Activated CD4-positive, alpha-beta memory T cell treated with anti-CD3 and anti-CD28 coated beads, Interleukin-2, amount 10 ng/mL, durations not matched to agents 7 days and 5 days (primary cell): ENCODE measurements at places on chromosomes 3 and 15. TPM values are rescaled to one million over a fixed set of nuclear protein-coding genes. Genes with fewer than 3 reads are reported as not detected.

Gene AHSG
- not detected for total RNA-seq

Gene ISLR
- not detected for total RNA-seq

Gene IL17RD
- total RNA-seq: 0.05 TPM

DNA sequence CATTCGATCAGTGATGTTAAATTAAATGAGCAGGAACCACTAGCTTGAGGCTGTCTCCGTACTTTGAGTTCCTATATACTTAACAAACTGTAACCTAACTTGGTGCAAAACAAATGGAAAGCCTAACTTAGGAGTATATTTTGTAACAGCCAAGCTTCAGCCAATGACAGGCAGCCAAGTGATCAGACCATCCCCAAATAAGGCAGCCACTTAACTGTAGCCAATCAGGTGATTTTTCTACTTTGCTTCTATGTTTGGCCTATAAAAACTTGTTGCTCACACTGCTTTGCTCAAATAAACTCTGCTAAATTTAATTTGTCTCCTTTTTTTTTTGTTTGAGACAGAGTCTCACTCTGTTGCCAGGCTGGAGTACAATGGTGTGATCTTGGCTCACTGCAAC is 19.3 kb upstream of the ZNF770 start:
- H3K27me3 ChIP-seq: peaks cover 11% of the 10 kb centered on the region
- H3K27ac ChIP-seq: no peak overlapping the region

DNA sequence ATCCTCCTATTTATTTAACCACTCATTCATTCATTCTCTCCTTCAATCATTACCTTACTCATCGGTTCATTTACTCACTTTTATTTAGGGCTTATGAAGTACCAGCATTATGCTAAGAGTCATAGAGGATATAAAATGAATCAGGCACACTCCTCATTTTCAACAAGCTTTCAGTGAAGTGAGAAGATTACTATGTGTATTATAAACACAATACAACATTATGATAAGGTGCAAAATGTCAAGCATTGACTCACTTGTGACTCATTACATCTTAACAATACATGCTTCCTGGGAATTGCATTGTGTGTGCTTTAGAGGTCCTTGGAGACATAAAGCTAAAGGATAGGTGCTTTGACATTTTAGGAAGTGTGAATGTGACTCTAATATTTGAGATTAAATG is 60.4 kb downstream of the PLAAT1 start:
- H3K4me1 ChIP-seq: no peaks in the 10 kb centered on the region
- H3K4me3 ChIP-seq: no peak overlapping the region
- no peak overlapping the region for H3K27ac ChIP-seq

- peaks cover 1% of the 10 kb centered on the region for H3K27me3 ChIP-seq
- H3K27ac ChIP-seq: no peak overlapping the region
- H3K4me1 ChIP-seq: no peaks in the 10 kb centered on the region
- no peak for DNase-seq
- no peaks in the 10 kb centered on the region for H3K36me3 ChIP-seq
Observed at GRCh38 chr3:73225146-73225855, 163.8 kb downstream of the EBLN2 start.

DNA sequence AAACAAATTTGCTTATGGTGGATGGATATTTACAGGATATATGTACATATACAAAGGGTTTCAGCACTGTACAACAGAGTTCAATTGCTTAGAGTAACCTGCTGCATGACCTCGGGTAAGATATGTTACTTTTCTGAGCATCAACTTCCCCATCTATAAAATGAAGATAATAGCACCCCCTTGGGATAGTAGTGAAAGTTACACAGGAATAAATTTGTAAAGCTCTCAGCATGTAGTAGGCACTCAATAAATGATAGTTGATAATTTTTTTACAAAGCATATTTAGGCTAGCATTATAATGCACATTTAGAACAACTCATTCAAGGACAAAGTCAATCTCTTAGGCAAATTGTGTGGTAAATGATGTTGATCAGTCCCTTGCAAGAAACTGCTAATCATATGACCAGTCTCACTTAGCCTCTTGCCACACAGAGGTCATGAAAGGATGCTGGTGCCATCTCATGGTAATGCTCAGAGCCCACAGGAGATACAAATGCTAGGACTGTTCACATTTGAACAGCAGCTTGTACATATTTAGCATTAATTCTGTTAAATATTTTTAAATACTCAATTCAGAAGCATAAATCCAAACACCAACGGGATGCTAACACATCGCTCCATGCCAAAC is 123.9 kb downstream of the MAGI1 start:
- no peak overlapping the region for H3K27ac ChIP-seq
- no peak overlapping the region for H3K4me3 ChIP-seq
- H3K36me3 ChIP-seq: no peaks in the 10 kb centered on the region
- no peaks in the 10 kb centered on the region for H3K27me3 ChIP-seq
- no peak for DNase-seq

DNA sequence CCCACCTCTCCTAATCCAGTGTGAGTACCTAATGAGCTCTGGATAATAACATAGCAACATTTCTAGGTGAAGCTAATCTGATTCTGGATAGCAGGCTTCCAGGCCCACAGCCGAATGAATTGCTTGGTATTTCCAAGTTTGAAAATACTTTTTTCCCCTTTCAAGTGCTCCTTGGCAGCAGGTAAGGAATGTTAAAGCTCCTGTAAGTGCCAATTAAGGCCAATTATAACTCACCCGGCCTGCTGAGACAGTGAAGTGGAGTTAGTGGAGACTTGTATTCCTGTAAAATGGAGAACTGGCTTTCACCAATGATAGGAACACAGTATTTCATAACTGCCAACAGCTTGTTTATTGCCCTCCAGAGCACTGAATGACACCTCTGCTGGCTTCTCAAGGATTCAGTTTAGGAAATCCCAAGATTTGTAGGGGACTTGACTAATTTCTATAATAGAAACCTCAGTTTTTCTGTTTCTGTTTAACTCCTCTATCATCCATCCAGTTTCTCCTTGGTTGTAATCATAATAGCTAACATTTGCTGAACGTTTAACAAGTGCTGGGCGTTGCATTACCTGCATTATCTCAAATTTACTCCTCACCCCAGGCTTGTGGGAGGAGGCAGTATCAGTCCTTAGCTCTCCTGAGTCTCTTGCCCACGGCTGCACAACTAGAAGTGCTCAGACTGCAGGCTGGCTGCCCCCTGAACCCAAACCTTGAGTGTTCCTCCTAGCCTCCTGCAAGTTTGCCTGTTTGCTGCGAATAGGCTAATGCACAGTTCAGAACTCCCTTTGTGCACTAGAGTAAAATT is 52.7 kb upstream of the SCAANT1 start:
- no peak overlapping the region for H3K4me3 ChIP-seq
- H3K36me3 ChIP-seq: peaks cover 15% of the 10 kb centered on the region
- H3K4me1 ChIP-seq: peaks cover 75% of the 10 kb centered on the region
- DNase-seq: no peak
- H3K27ac ChIP-seq: peak overlapping the region; percentile 29

DNA sequence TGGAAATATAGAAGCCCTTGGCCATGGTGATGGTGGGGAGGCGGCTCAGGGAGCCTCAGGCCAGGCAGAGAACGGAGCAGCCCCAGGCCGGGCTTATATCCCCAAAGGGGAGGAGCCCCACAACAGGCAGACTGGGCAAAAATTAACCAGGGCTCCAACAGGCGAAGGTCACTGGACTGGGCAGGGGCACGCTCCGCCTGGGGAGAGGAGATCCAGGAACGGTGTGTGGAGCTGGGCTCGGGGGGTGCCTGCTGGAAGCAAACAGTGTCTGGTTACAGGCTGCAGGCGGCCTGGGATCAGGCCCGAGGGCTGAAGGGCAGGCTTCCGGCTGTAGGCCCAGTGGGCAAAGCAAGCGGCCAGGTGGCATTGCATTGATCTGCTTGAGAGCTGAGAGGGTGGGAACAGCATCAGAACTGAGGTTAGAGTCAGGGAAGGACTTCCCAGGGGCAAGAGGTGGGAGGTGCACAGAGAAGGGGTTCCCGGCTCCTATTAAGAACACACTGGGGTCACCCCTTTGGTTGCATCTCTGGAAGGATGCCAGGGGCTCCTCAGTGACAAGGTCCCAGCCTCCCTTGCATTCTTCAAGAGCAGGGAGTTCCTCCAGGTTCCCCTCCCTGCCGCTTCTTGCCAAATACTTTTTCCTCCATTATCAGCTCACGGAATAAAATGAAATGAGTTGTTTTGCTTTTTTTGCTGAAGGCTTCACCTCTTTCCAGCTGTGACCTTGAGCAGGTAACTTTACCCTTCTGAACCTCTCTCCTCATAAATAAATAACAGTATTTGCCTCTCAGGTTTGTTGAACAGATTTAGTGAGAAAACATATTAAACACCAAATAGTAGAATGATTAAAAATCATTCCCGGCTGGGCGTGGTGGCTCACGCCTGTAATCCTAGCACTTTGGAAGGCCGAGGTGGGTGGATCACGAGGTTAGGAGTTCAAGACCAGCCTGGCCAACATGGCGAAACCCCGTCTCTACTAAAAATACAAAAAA is 7.8 kb downstream of the ANPEP start:
- peaks cover 1% of the 10 kb centered on the region for H3K27me3 ChIP-seq
- no peaks in the 10 kb centered on the region for H3K36me3 ChIP-seq
- no peak overlapping the region for H3K4me3 ChIP-seq
- H3K27ac ChIP-seq: no peak overlapping the region
- no peaks in the 10 kb centered on the region for H3K4me1 ChIP-seq
- DNase-seq: no peak

GRCh38 chr3:52866427-52866826 is 30.9 kb downstream of the STIMATE start:
- H3K4me3 ChIP-seq: no peak overlapping the region
- no peak for DNase-seq
- peaks cover 25% of the 10 kb centered on the region for H3K36me3 ChIP-seq
- peaks cover 1% of the 10 kb centered on the region for H3K4me1 ChIP-seq

DNA sequence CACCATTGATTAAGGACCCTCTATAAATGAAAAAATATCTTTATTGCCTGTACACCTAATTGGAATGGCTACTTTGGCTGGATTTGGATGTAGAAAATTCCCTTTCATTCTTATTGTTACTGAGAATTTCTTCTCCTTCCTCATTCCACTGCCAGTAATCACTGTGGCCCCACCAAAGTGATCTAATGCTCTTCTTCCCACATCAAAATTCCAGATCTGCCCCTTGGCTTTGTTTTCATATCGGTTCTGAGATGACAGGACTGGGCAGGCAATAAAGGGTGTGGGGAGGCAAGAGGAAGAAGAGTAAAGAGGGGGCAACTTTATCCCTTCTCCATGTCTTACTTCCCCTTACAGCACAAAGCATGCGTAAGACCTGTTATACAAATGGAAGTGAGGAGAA is 2.1 kb downstream of the ANKUB1 start:
- no peak for DNase-seq
- no peaks in the 10 kb centered on the region for H3K36me3 ChIP-seq
- no peak overlapping the region for H3K27ac ChIP-seq
- no peaks in the 10 kb centered on the region for H3K4me1 ChIP-seq

GRCh38 chr3:156513619-156514018 is 41.3 kb downstream of the SSR3 start:
- peaks cover 3% of the 10 kb centered on the region for H3K27me3 ChIP-seq
- peaks cover 18% of the 10 kb centered on the region for H3K4me1 ChIP-seq
- H3K27ac ChIP-seq: no peak overlapping the region
- no peaks in the 10 kb centered on the region for H3K36me3 ChIP-seq

GRCh38 chr3:123154020-123154985 is 47.4 kb upstream of the SEC22A start:
- no peak overlapping the region for H3K4me3 ChIP-seq
- H3K36me3 ChIP-seq: peaks cover 31% of the 10 kb centered on the region
- no peak for DNase-seq
- no peaks in the 10 kb centered on the region for H3K27me3 ChIP-seq

DNA sequence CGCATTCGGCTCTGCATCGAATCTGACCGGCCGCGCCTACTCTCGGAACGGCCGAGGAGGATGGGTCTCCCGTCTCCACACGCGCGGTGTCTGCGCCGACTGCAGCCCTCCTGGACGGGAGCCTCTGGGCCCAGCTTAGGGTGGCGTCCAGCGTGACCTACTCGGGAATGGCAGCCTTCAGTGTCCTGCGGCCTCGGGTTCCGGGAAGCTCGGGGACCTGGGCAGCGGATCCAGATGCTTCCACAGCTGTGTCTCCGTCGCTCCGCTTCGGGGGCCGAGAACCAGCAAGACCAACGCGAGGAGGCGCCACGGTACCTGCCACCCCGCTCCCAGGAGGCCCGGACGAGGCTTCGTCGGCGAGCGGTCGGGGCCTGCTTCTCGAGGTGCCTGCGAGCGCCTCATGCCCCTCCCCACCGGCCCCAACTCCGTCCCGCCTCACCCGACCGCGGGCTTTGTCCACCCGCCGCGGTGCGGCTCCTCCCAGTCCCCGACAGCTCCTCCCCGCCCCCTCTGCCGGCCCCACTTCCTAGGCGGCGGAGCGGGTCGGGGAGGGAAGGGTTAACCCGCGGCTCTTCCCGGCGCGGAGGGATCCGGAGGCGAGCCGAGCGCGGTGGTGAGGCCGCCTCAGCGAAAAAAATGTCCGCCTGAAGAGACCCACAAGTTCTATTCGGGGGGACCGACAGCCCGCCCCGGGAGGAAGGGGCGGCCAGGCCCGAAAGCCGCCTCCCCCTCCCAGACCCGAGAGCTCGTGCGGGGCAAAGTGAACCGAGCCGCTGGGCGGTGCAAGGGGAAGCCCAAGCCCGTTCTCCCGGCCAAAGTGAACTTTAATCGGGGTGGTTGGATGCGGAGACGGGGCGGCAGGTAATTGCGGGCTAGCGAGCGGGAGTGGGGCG is at the start of gene TCF12:
TCF12 (plus strand) TSS at position 599 of the 893 bp plus-strand sequence. CDS start 1,270 bp downstream, outside the sequence.
- peak; percentile 89 for DNase-seq
- peaks cover 29% of the 10 kb centered on the region for H3K4me1 ChIP-seq
- no peaks in the 10 kb centered on the region for H3K27me3 ChIP-seq
- H3K36me3 ChIP-seq: peaks cover 16% of the 10 kb centered on the region
- peak within 1 kb of the TSS; percentile 63 for H3K27ac ChIP-seq

- H3K27me3 ChIP-seq: no peaks in the 10 kb centered on the region
- peak overlapping the region; percentile 50 for H3K27ac ChIP-seq
- H3K4me1 ChIP-seq: peaks cover 54% of the 10 kb centered on the region
- peaks cover 26% of the 10 kb centered on the region for H3K36me3 ChIP-seq
- peak; percentile 63 for DNase-seq
Observed at GRCh38 chr15:64246364-64247189, 83.8 kb upstream of the PPIB start.

- no peak overlapping the region for H3K4me3 ChIP-seq
- no peak overlapping the region for H3K27ac ChIP-seq
- peak; percentile 60 for DNase-seq
- no peaks in the 10 kb centered on the region for H3K36me3 ChIP-seq
Observed at GRCh38 chr3:104564045-104564643, 802.6 kb upstream of the ALCAM start.

DNA sequence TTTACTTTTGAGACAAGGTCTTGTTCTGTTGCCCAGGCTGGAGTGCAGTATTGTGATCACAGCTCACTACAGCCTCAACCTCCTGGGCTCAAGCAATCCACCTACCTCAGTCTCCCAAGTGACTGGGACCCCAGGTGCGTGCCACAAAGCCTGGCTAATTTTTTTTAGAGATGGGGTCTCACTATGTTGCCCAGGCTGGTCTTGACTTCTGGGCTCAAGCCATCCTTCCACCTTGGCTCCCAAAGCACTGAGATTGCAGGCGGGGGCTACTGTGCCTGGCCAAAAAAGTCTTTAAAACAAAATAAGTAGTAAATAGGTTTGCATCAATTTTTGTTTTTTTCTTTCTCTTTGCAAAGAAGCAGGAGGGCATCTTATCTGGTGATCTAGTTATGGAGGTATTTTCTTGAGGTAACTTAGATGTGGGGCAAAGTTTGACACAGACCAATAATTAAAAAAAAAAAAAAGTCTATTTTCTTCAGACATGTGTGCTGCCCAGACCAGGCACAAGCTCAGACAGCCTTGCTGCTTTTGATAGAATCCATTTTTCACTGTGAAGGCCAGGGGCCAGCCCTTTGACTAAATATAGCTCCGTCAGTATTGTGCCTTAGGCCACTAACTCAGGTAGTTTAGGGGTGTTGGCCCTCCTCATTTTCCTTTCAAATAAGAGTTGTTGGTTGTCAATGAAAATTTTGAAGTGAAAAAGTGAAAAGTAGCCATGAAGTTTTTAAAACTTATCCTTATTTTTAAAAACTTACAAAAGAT is 2.5 kb downstream of the ARL6IP5 start:
- H3K4me1 ChIP-seq: peaks cover 66% of the 10 kb centered on the region
- H3K36me3 ChIP-seq: peaks cover 58% of the 10 kb centered on the region
- no peaks in the 10 kb centered on the region for H3K27me3 ChIP-seq
- H3K4me3 ChIP-seq: peak overlapping the region; percentile 91
